ENCODE measurements at places on chromosomes 4 and X.

DNA sequence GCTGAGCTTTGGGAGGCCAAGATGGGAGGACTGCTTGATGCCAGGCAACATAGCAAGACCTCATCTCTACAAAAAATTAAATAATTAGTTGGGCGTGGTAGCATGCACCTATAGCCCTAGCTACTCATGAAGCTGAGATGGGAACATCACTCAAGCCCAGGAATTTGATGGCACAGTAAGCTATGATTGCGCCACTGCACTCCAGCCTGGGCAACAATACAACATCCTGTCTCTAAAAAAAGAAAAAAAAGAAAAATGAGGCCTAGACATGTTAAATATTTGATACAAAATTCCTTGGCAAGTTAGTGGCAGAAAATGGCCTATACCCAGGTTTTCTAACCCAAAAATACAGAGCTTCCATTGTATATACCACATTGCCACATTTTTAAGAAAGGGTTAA, 88.1 kb upstream of the MAB21L2 start:
- peak; percentile 75 for DNase-seq

GRCh38 chr4:27684610-27685011, 824.0 kb downstream of the STIM2 start:
- DNase-seq = peak; percentile 1

DNA sequence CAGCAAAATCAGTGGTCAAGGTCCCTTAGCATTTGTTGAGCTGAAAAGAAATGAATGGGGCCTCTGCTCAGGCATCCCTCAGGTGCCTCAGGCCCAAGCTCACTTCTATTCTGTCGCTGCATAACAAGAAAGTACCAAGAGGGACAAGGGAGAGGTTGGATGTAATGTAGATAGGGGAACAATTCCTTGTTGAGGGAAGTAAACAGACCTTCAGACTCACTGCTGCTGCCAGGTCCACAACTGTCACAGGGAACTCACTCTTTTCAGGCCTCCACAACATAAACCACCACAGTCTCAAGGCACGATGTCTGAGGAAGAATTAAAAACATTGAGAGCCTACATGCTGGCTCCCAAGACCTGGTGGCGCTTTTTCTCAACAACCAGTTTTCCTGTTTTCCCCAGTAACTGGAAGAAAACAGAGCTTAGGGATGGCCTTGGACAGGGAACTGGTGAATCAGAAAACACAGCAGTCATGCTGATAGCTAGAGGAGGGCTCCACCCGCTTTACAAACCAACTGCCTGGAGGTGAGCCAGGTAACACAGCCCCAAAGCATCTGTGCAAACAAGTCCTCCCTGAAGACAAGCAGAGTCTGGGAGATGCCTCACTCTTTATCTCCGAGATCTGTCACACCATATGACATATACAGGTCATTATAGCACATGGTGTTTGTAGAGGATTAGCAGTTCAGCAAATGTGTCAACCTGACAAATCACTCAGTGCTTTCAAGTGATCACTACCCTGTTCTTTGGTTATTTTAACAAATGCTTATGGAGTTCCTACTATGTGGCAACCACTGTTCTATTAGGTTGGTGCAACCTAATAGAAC, 14.3 kb upstream of the AWAT1 start:
- peak; percentile 0 for DNase-seq

GRCh38 chrX:30561191-30561590, 16.4 kb downstream of the TASL start:
- peak; percentile 1 for DNase-seq

GRCh38 chrX:16155581-16156096, 11.6 kb upstream of the MAGEB17 start:
- DNase-seq = no peak

DNA sequence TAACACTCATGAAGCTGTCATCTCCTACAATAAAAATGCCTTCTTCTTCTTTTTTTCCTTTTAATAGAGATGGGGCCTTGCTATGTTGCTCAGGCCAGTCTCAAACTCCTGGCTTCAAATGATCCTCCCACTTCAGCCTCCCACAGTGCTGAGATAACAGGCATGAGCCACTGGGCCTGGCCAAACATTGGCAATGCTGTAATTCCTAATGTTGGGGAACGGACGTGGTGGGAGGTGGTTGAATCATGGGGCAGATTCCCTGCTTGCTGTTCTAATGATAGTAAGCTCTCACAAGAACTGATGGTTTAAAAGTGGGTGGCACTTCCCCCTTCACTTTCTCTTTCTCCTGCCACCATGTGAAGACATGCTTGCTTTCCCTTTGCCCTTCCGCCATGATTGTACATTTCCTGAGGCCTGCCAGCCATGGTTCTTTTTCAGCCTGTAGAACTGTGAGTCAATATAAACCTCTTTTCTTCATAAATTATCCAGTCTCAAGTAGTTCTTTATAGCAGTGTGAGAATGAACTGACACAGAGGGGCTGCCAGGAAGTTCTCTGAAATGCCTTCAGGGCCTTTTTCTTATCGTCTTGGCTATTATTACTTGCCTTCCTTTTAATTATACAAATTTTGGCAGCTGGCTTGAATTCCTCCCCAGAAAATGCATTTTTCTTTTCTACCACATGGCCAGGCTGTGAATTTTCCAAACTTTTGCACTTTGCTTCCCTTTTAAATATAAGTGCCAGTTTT, 93.0 kb downstream of the CENPC start:
- DNase-seq = no peak

GRCh38 chr4:138761638-138762220, 253.9 kb upstream of the NOCT start:
- no peak for DNase-seq

DNA sequence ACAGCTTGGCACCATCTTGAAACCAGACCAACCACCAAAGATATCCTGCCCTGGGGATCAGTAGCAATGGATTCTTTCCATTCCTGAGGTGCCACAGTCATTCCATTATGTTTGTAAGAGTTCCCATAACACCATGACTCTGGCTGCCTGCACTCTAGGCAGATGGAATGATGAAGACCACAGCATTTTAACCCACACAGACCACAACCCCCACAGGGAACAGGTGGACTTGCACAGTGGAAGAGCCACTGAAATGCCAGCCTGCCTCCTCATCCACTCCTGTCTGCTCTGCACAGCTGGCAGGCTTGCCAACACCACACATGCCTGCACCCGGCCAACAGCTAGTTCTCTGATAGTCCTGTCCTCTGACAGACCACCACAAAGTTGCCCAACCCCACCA, 2362.2 kb upstream of the AGA start:
- DNase-seq = no peak
